T-helper 2 cell (primary cell): ENCODE measurements at places on chromosomes 4 and X.
A peak's percentile ranks its signal among the peaks of the same experiment; 100 is the strongest.

- no peak for DNase-seq
These were observed 5.5 kb upstream of the ING2 start for GRCh38 chr4:183499389-183499788.

DNA sequence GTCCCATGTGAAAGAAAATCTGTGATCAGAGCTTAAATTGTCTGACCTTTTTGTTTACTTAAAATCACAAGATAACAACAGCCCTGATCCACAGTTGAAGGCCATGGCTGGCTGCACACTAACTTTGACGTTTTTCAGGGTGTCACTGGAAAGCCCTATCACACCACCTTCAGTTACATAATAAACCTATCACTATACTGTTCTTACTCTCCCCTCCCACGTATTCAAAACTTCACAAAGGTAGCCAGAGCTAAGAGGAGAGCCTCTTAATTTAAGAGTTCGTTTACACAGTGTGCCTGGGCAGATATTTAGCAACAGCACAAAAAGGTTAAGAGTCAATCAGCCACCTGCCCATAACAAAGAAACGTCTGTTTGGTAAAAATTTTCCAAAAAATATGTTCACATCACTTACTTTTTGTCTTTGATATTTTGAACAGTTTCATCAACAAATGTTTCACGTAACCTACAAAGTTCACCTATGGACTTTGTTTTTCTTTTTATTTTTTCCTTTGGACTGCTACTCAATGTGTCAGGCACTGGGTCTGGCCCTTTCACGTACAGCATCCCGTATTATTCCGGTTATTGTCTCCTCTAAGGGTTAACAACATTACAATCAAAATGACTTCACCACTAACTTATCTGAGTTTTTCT, 25.0 kb downstream of the RFC1 start:
- DNase-seq = no peak

GRCh38 chr4:36930562-36931111, 313.9 kb upstream of the NWD2 start:
- no peak for DNase-seq

GRCh38 chrX:14010566-14010965, 19.1 kb downstream of the GEMIN8 start:
- no peak for DNase-seq

GRCh38 chr4:113607147-113607720, 154.3 kb downstream of the CAMK2D start:
- DNase-seq = no peak

- DNase-seq = no peak
These were observed 90.7 kb downstream of the RTL9 start for GRCh38 chrX:110449312-110449711.

- no peak for DNase-seq
These were observed 7.8 kb upstream of the ATP2B3 start for GRCh38 chrX:153509592-153509991.

- no peak for DNase-seq
These were observed 486.0 kb downstream of the GRID2 start for GRCh38 chr4:92789741-92790140.

- DNase-seq = no peak
These were observed 63.3 kb upstream of the PRPS1 start for GRCh38 chrX:107565015-107565414.

DNA sequence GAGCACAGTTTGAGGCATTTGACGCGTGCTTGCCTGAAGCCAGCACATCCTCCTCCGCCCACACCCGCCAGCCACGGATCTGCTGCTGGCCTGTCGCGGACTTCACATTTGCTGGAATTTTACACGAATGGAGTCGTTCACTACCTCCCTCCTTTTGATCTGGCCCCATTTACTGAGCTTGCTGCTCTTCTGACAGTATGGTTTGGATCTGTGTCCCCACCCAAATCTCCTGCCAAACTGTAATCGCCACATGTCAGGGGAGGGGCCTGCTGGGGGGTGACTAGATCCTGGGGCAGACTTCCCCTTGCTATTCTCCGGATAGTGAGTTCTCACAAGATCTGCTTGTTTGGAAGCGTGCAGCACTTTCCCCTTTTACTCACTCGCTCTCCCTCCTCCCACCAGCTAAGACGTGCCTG, 19.9 kb upstream of the CPLX1 start:
- DNase-seq = no peak

GRCh38 chrX:36019125-36019524, 99.6 kb downstream of the CFAP47 start:
- no peak for DNase-seq

GRCh38 chr4:155681886-155682285, 15.2 kb downstream of the GUCY1A1 start:
- no peak for DNase-seq

DNA sequence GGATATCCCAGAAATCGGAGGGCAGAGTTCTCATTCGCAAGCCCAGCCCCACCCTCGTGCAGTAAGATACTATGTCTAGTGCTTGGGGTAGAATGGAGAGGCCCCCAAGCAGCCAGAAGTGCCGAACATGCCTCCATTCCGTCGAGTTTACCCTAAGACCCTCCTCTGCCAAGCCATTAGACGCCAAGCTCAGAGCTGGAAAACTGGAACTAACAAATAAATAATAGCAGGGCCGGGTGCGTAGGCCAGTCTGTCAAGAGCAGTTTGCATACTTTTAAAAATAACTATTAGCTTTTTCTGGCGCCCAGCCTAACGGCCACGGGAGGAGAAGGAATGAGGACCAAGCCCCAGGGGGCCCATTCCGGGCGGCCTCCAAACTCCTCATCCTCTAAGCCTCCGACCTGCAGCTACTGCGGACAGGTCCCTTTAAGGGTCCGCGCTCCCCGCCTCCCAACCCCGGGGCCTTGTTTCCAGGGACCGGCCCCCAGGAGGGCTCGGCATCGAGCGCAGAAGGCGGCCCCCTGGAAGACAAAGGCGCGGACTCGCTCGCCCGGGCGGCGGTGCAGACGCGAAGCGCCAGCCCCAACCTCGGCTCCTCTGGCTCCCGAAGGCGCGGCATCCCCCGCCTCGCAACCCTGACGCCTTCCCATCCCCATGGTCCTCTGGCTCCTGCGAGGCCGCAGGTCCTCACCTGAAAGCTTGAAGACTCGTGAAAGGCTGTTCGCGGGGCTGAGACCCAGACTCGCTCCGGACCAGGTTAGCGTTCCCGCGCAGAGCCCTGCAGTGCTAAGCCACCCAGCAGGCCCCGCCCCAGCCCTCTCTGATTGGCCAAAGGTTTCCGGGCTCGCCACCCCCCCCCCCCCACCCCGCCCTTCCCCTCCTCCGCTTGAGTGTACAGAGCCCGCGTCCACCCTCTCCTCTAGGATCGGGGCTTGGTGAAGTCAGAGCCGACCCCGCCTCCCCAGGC, at the start of gene TMSB15A:
Gene TMSB15A (minus strand): TSS at position 765 of the 967 bp plus-strand sequence.
- DNase-seq = peak; percentile 3

GRCh38 chrX:139025816-139026215, 314.3 kb upstream of the FGF13 start:
- no peak for DNase-seq

DNA sequence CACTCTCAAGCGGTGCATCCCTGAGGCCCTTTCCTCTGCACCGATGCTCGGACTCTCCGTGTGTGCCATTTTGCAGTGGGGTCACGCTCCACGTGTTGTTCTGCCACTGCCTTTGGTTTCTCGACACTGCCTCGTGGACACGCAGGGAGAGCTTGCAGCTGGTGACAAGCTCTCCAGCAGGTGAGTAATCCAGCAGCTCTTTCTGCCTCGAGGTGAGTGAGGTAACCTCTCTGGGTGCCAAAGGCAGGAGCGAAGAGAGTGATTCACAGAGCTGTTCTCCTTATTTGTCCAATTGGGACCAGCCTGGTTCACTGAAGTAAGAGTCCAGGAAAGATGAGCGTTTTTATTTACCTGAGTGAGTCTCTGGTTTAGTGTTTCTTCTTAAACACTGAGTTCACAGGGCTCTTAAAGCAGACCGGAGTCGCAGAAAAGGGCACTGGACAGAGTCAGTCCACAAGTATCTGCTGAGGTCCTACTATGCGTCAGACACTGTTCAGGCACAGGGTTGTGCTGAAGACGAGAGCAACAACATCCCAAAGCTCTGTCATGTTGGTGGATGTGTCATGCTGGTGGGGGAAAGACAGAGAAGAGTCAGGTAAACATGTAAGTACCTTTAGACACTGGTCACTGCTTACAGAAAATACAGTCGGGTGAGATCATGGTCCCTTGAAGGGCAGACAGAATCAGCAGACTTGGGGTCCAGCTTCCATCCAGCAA, 61.8 kb downstream of the FHDC1 start:
- no peak for DNase-seq

GRCh38 chrX:34826964-34827363, 115.6 kb upstream of the FAM47B start:
- DNase-seq = no peak

DNA sequence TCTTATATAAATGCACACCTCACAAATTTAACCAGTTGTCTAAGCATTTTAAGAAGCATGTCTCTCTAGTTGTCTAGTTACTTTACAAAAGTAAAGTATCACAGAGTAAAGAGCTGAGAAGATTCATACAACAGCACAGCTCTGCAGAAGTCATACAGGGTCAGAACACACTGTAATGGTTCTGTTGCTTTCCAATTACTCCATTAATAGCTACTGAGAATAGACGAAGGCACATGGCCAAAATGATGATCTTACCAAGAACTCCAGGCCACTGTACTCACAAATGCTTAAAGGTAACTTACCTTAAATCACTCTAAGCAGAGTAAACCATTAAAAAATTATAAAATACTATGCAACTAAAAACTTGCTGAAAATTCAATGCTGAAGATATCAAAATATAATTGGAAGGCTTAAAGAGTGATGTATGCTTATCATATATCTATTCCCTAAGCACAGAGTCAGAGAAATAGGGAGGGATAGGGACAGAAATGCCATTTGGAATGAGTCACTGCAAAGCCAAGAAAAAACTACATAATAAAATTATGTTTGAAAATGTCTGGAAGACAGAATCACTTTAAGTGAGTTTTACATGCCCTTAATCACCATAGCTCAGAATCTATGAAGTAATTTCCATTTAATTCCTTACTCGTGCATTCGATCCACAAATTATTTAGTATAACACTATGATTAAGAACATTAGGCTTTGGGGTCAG, 71.0 kb downstream of the DDX60L start:
- DNase-seq = no peak

DNA sequence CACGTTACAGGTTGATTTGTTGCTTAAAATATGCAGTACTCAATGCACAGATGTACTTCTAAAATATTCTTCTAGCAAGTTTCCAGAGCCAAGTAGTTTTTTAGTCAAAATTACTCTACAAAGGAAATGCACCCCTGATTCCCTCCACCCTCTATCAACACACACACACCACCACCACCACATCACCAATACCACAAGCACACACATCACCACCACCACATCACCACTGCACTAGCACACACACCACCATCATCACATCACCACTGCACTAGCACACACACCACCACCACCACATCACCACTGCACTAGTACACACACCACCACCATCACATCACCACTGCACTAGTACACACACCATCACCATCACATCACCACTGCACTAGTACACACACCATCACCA, 105.2 kb upstream of the FRG1 start:
- no peak for DNase-seq

- no peak for DNase-seq
These were observed 886 bp upstream of the WWC2 start for GRCh38 chr4:183098019-183098722.

DNA sequence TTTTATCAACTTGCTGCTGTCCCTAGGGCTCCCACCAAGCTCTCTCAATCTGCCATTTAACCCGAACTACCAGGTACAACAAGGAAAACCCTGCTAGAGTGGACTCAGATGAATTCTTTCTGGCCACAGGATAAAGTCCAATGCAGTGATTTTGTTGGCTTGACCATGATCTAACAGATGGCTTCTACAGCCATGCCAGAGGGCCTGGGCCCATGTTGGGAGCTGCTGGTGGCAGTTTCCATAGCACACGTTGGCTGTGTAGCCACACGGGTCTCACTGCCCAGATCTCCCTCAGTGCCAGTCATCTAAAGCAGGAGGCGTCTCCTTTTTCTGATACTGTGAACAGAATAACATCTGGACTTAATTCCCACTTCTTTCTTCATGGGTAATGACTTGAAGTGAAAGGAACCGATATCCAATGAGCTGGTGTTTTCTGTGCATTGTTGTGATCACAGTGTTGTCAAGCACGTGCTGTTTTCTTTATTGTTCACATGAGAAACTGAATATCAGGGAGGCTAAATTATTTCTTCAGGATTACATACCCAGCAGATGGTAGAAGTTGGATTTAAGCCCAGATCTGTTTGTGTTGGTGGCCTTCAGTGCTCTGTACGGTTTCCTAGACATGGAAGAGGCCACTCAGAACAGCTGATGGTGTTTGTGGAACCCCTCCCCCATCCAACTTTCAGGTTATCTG, 85.2 kb upstream of the CLCN4 start:
- no peak for DNase-seq

DNA sequence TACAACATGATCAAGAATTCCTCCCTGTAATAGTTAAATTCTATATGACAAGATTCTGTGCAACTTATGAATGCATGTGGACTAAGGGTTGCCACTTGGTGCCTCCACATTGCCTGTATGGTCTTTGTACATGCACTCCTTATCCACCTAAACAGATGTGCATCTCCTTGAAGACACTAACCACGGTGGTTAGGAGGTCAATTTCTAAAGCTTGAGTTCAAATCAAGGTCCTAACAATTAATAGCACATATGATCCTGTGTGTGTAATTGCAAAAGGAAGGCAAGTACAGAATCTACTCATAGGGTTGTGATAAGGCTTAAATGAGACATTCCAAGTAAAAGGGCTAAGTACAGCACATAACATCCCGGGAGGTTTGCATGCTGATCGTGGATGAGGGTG, 1.5 kb upstream of the IL21 start:
- DNase-seq = no peak

DNA sequence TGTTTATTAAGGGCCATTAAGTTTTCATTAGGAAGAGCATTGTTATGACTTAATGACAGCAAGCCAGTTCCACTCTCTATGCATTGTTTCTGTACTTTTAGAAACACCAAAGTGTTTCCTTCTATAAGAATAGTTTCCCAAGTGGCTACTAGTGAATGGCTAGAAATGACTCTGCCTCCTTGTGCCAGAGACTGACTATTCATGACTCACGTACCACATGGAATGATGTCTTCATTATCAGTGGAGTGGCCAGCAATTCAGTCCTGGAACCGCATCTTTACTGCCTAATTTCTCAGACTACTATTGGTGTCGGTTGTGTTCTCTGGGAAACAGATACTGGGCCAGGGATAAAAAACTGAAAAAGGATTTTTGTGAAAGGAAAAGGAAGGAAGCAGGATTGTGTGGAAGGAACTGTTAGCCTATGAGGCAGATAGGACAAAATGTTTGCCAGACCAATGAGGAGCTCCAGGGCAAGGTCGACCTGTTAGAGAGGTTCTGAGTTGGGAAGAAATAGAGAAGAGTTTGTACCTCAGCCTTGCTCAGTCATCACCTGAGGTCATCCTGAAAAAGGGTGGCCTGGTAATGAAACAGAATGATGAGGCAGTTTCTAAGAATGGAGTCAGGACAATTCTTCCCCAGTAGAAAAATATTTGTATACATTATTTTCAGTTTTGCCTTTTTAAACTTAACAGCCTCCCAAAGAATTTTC, 218.6 kb downstream of the SPCS3 start:
- DNase-seq = no peak

DNA sequence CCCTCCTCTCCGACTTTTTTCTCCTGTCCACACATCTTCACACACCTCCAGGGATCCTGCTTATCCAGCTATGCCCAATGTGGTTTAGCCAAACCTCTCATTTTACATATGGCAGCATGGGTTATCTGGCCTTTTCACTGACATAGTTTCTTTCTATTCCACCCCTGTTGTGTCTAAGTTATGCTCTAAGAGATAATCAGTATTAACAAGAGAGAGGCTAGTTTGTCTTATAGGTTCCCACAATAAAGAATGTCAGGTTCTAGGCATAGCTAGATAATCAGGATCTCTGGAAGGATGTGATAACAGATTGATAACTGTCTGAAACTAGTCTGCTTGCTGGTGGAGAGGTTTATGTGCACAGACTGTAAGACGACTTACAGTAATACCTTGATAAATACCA, 7.7 kb upstream of the GALNT7 start:
- DNase-seq = no peak
